ENCODE measurements at places on chromosomes 7 and 10.

- no peak for DNase-seq
Observed at GRCh38 chr7:1967512-1968396, 265.0 kb downstream of the MAD1L1 start.

- DNase-seq, result no peak
Observed at GRCh38 chr7:48262606-48263310, 91.5 kb downstream of the ABCA13 start.

DNA sequence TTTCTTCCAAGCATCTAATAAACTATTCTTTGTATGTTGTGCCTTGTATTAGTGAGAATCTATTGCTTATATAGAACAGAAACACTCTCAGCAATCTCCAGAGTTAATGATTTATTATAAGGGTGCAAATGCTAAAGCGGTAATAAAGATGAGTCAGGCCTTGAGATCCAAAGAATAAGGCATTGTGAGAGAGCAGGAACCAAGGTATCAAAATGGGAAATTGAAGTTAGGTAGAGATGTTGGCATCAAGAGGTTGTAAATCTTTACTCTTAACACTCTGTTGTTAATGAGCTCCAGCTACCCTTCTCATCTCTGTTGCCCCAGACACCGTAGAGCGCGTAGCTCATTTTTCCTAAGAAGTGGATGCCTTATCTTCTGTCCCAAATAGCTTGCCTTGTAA, 375.2 kb downstream of the ARL4A start:
- DNase-seq, result no peak

DNA sequence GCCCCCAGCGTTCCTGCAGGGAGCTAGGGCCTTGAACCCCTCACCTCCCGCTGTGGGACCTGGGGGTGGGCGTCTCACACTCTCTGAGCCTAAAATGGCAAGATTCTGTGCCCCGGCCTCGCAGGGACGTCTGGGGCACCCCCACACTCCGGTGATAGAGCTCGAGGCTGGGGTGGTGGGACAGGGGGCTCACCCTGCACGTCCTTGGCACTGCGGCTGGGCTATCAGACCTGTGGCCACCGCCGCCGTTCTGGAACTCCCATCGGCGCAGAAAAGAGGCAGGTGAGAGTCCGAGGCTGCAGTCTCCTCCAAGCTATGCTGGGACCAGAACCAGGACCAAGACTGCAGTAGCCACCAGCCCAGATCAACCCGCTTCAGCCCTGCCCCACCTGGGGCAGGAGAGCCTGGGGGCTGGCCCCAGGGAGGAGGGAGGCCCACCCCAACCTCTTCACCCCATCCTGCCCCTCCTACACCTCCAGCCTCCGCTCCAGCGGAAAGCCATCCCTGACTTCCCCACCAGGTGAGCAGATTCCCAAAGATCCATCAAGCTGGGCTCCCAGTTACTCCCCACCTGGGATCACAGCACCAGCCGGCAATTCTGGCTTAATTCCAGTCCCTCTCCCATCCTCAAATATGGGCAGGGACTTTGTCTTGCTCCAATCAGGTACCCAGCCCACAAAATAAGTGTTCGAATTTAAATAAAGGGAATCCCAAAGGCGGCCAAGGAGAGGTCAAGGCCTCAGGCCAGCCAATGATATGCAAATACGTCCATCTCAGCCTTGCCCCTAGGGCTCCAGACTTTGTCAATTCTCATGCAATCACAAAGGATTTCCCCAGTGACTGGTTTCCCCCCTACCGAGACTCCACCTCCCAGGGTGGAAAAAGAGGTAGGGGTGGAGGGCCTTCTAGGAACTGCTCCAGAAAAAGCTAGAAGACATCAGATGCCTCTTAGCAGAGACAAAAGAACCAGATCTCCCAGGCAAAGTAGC, 16.4 kb downstream of the TNRC18 start:
- DNase-seq, result no peak

GRCh38 chr7:98826811-98827231, 43.0 kb downstream of the TMEM130 start:
- DNase-seq, result no peak
